ENCODE measurements at places on chromosomes 1 and 21. TPM values are rescaled to one million over a fixed set of nuclear protein-coding genes. Genes with fewer than 3 reads are reported as not detected.

DNA sequence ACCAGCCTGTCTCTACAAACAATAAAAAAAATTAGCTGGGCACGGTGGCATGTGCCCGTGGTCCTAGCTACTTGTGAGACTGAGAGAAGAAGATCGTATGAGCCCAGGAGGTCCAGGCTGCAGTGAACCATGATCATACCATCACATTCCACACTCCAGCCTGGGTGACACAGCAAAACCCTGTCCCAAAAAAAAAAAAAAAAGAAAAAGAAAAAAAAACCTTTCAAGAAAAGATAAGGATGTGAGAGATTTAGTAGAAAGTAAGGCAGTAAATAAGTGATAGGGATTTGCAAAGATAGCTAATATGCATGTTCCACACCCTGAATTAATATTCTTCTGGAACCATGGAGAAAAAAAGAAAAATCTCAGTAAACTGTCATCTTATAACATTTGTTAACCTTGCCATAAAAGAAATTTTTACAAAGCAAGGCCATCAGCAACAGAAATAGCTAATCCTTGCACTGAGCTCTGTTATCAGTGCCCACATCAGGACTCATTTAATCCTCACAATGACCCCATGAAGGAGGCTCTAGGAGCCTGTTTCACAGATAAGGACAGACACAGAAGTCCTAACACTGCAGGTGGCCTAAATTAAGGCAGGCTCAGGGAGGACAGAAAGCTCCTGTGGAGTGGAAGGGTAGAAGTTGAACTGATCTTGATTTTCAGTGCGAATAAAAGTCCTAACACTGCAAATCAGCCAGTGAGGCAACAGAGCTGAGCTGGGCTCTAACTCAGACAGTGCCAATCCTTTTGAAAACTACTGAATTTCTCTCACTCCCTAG, 7.6 kb downstream of the GNB1 start:
- H3K4me3 ChIP-seq, result no peak overlapping the region
- no peak for DNase-seq
- H3K27ac ChIP-seq, result no peak overlapping the region

DNA sequence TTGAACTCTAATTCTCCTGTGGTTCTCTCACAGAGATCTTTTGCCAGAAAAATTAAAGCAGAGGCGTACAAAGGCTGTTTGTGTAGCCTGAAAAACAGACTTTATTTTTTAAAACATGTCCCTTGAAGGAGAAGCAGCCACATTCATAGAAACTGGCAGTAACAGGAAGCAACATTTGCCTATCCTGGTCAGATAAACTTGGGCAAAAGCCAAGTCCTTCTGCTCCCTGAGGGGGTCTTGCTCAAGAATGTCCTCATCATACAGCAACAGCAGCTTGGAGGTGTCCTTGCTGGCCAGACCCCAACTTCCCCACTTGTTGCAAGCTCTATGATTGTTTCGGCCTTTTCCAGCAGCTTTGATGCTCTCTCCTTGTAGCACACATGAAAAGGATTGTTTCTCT, 36.3 kb downstream of the MSTO1 start:
- no peaks in the 10 kb centered on the region for H3K4me1 ChIP-seq
- H3K36me3 ChIP-seq, result no peaks in the 10 kb centered on the region
- H3K4me3 ChIP-seq, result no peak overlapping the region
- DNase-seq, result no peak
- no peaks in the 10 kb centered on the region for H3K27me3 ChIP-seq

DNA sequence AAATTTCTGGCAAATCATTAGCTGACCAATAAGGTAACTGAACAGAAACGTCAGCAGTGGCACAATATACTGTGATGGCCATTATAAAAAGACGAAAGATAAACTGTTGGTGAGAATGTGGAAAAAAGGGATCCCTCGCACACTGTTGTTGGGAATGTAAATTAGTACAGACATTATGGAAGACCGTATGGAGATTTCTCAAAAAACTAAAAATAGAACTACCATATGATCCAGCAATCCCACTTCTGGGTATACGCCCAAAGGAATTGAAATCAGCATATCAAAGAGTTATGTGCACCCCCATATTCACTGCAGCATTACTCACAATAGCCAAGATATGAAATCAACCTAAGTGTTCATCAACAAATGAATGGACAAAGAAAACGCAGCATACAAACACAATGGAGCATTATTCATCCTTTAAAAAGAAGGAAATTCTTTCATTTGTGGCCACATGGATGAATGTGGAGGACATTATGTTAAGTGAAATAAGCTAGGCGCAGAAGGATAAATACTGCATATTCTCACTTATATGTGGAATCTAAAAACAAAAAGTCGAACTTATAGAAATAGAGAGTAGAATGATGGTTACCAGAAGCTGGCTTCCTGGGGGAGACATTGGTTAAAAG, 257.7 kb downstream of the RHOU start:
- H3K4me3 ChIP-seq, result no peak overlapping the region
- H3K4me1 ChIP-seq, result no peaks in the 10 kb centered on the region
- no peaks in the 10 kb centered on the region for H3K27me3 ChIP-seq
- DNase-seq, result no peak
- no peak overlapping the region for H3K27ac ChIP-seq

The VAV3 gene
- total RNA-seq, result 4.7 TPM
